HL-60 (cell line): ENCODE measurements at places on chromosomes 13 and 19.

DNA sequence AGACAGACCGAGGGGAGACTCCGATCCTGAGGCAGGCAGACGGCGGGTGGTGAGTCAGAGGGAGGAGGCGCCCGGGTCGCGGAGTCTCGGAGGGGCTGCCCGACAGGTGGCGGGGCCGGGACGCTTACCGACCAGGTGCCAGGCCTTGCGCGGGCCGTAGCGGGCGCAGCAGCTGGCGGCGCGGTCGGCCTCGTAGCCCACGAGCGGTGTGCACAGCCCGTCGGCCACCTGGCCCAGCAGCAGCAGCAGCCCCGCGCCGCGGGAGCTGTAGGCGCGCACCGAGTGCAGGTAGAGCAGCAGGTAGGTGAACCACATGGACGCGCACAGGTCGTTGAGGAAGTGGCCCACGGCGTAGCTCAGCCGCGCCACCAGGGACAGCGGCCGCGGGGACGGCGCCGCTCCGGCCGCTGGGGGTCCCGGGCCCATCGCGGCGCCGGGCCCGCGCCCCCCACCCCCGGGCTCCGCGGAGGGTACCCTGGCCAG lies 367 bp downstream of the MFSD12 start:
- no peak for DNase-seq

- DNase-seq, result no peak
Measured at GRCh38 chr13:90272356-90272755, 1075.1 kb upstream of the MIR17HG start.

GRCh38 chr19:41993612-41994483 lies at the start of gene ATP1A3:
Gene ATP1A3, minus strand, starts transcription at chr19:41994230. Its CDS starts 154 bp downstream, at chr19:41994076.
- peak; percentile 47 for DNase-seq

- DNase-seq, result no peak
Measured at GRCh38 chr19:38216785-38217641, 7.0 kb downstream of the DPF1 start.

GRCh38 chr19:30802424-30803013 lies 430.3 kb downstream of the ZNF536 start:
- DNase-seq, result no peak

DNA sequence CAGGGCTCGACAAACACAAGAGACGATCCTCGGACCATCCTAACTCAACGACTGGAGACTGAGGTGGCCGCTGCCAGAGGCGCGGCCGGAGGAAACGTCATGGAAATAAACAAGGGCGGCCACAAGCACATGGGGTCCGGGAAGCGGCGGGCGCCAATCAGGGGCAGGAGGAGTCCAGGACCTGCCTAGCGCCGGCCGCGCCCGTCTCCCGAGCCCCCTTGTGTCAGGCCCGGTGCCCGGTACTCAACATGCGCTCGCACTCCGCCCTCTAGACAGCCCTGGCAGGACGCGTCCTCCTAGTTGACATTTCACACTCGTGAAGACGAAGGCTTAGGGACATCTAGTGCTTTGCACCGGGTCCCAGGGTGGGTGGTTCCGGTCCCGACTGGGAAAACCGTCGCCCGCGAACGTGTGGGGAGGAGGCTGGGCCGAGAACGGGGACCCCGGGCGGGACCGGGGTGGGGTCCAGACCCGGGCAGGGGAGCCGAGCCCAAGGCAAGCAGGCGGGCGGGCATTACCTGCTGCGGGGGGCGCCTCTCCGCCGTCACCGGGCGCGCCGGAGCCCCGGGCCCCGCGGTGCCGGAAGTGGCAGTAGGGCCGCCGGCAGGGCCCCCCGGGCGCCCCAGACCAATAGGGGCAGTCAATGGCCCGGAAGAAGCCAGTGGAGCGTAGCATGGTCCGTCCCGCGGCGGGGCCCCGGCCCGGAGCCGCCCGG lies 442 bp downstream of the REXO1 start:
- no peak for DNase-seq

- DNase-seq, result no peak
Measured at GRCh38 chr19:34690372-34690771, 12.9 kb downstream of the ZNF302 start.

DNA sequence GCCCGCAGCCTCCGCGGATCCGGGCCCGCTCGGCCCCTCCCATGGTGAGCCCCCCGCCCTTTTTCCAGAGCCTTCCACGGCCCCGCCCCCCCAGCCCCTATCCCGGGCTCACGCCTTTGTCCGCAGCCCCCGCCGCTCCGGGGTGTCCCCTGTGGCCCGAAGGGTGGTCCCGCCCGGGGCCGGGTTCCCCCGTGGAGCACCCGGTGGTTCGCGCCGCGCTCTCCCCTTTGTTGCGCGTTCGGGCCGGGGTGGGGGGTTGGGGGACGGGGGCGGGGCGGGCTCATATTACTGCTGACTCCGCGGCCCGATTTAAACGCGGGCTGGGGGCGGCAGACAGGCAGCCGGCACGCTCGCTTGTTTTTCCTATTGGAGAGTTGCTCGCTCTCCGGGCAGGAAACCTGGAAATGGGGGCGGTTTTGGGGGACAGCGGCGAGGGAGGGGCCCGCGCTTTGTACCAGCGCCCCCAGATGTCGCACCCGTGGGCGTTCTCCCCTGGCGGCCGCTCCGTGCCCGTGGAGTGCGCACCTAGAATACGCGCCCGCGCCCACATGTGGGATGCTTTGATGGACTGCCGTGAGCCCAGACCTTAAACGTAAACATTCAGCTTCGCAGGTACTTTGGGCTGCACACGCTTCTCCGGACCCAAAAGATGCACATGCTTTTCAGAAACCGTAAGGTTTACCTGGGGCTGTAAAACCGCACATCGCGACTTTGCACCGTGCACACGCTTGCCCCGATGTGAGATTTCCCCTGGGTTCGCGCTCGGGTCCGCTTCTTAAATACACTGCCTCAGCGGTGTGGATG lies 699 bp downstream of the PTOV1 start:
- DNase-seq, result no peak

DNA sequence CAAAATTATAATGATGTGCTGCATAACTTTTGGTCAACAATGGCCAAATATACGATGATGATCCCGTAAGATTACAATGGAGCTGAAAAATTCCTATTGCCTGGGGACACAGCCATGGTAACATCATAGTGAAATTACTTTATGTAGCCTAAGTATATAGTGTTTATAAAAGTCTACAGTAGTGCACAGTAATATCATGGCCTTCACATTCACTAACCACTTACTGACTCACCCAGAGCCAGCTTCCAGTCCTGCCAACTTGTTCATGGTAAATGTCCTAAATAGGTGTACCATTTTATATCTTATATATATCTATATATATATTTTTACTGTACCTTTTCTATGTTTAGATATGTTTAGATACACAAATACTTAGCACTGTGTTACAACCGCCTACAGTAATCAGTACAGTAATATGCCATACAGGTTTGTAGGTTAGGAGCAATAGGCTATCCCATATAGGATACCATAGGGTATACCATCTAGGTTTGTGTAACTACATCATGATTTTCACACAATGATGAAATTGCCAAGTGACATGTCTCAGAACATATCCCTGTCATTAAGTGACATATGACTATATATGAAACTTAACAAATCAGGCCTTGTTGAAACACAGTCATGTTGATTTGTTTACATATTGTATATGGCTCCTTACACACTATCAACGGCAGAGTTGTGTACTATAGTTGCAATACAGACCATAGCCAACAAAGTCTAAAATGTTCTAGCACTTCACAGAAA lies 23.7 kb downstream of the DIS3 start:
- DNase-seq, result no peak

GRCh38 chr19:39839678-39840327 lies 5.8 kb upstream of the DYRK1B start:
- no peak for DNase-seq

DNA sequence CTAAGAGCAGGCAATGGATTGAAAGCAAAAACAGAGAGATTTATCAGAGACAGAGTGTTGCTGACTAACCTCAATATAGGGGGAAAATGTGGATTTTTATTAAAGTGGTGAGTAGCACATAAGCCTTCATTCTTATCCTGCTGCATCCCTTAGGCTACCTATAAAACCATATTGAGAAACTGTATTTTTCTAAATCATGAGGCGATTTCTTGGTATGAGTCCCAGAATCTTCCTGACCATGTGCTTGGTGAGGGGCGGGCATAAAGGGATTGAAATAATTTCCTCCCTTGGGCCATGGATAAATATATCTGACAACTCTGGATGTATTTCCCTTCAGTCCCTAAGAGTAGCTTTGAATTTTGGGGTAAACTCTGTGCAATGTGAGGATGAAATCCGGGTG lies 72.8 kb downstream of the EFNB2 start:
- DNase-seq, result no peak

- DNase-seq, result no peak
Measured at GRCh38 chr13:107234319-107235073, 666.6 kb upstream of the ARGLU1 start.
